GM10248 (cell line): ENCODE measurements at places on chromosomes 2 and 18.
A peak's percentile ranks its signal among the peaks of the same experiment; 100 is the strongest.

DNA sequence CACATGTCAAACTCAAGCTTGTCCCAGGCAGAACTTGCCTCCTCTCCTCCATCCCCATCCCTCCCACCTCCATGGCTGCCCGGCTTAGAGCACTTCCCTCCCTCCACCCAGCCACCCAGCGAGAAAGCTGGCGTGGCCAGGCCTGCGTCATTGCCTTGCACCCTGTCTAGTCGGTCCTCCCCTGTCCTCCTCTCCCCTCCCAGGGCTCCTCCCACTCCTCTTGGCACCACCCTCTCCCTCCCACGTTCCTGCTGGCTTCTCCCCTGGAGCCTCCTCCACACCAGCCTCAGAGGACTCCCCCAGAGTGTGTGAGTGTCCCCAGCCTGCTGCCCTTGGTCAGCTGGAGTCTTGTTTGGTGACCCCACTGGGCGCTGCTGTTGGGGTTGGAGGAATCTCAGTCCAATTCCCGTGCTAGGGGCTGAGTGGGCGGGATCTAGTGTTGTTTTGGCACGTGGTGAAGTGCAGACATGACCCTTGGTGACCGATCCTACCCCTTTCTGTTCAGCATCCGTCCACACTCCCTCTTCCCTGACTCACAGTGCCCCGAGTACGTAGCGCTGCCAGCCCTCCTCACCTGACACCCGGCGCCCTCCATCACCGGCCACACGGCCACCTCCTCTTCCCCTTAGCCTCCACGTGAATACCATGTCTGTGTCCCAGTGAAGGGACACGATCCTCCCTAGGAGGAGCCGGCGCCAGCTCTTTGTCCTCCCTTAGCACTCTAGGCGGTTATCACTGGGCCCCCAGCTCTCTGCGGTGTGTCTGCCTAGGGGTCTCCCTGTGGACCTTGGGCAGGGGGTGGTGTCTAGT, 41.4 kb downstream of the ATP6V1C2 start:
- no peak for DNase-seq

- peak; percentile 79 for DNase-seq
Observed at GRCh38 chr2:219475697-219476651, 22.7 kb upstream of the GMPPA start.

DNA sequence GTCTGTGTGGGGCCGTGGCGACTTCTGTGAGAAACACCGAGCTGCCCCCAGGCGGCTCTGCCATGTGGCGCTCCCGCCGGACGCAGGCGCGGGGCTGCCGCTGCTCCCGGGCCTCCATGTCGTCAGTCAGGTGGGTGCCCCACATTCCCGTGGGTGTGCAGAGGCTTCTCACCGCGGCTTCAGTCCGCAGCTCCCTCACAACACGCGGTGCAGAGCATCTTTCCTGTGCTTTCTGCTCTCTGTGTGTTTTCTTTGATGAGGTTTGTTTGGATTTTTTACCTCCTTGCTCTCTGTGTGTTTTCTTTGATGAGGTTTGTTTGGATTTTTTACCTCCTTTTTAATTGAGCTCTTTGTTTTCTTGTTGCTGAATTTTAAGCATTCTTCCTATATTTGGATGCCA, 13.0 kb downstream of the AQP12A start:
- DNase-seq: no peak

DNA sequence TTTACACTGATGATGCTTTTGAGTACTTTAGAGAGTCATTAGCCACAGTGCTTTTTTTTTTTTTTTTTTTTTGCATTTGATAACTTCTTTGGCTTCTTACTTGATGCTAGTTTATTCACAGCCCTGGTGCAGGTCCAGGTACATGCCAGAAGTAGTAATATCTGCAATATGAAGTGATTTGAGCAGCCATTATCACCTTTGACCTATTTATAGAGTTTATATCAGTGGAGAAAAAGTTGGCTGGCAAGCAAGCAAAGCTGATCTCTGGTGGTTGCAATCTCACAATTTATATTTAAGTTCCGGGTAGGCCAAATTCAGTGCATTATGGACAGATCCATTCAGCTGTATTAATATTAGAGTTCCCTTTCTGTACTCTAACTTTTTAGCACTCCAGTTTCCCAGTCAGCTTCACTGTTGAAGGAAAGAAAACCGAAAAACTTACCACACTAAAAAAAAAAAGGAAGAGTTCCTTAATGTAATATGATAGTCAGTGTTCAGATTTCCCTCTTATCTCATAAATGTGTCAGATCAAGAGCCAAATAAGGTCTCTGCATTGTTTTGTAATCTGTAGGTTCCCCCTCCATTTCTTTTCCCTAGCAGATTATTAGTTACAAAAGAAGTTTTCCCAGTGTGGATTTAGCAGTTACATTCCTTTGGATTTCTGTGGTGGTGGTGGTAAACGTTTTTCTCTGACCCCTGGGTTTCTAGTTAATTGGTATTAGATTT, 78.6 kb downstream of the HAUS1 start:
- DNase-seq: no peak

- no peak for DNase-seq
Observed at GRCh38 chr2:104078431-104079157, 775.3 kb upstream of the POU3F3 start.

DNA sequence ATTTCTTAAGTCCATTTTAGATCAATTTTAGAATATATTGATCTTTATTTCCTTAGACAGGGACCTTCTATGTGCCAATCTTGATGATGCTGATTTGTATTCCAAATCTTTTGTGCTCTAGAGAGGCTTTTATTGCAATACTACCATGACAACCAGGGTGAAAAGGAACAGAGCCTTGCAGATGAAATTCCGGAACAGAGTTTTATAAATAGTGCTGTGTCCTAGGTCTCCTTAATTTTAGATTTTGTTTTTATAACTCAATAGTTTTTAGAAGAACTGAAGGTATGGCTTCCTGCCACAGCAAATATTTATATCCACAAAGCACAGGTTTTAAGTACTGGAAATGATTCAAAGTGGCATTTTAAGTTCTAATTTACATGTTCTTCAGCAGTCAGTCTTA, 160.2 kb downstream of the PMAIP1 start:
- DNase-seq: no peak

DNA sequence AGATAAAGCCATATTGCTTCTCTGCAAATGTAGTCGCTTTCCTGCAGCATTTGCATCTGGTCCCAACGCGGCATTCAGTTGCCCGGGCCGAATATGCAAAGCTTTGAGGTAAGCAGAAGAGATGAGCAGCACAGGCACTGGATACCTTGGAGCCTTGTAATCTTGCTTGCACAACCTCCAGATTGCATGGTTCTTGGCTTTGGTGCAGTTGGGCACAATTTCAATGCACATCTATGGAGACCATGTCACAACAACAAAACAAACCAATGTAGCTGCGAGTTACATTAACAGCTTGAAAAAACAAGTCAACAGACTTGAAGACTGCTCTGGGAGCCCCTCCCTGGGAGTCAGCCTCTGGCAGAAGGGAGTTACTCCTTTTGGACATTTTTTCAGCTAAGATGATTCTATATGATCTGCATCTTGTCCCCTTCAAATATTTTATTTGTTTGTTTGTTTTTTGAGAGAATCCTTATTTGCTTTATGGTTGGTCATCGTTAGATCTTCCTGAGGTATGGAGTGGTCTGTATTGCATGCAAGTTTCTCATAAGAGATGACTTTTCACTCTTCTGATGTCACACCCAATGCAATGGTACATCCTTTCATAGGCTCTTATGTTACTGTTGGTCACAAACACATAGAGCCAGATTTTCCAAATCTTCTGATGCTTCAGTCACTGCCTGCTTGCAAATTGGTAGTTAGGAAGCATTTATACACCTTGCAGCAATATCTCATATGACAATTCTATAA, 113.5 kb downstream of the EFEMP1 start:
- DNase-seq: no peak

DNA sequence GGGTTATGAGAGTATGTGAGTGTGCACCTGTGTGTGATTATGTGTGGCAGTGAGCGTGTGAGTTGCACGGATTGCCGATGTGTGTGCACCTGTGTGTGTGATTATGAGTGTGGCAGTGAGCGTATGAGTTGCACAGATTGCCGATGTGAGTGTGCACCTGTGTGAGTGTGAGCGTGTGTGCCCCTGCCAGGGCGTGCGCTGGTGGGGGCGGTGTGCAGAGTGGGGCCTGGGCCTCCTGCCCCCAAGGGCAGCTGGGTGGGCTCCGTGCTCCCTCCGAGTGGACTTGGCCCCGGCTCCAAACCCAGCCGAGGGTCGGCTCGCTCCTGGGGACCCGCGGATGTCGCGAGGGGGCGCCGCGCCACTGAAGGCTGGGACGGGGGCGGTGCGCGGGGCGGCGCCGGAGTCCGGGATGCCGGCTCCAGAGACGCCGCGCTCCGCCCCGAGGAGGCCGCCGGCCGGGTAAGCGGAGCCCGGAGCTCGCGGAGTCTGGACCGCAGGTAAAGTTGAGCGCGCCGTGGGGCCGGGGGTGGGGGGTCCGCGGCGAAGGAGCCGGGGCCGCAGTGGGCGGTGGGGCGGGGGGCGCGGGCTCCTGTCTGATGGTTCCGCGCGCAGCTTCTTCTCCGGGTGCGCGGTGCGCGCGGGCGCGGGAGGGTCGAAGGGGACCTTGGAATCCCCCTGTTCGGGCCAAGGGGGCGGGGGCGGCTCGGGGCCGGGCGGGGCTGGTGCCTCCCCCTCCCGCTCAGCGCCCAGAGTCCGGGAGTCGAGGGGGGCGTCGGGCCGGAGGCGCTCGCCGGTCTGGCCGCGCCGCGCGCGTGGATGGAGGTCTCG, at the start of gene KCNG2:
Gene KCNG2 (plus strand): TSS at position 421 of the 828 bp plus-strand sequence. CDS start 65,730 bp downstream, outside the sequence.
- peak; percentile 75 for DNase-seq

DNA sequence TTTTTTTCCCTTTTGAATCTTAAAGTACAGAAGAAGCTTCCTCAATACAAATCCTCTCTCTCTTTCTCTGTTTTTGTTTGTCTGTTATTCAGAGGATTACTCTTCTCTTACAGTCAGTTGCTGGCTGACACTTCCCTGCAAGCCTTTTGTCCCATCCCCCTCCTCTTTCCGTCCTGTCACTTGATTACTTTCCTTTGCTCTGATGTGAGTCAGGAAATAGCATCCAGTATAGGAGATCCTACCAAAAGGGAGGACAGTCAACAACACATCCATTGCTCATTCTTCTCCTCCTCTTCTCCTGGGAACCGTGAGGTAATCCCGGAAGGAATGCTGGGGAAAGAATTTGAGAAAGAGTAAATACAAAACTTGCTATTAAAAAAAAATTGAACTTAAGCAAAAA, 79.3 kb upstream of the SCN7A start:
- DNase-seq: no peak

- no peak for DNase-seq
Observed at GRCh38 chr18:39188278-39188677, 1622.7 kb upstream of the CELF4 start.

GRCh38 chr2:151978709-151979108, 120.1 kb downstream of the CACNB4 start:
- DNase-seq: no peak

DNA sequence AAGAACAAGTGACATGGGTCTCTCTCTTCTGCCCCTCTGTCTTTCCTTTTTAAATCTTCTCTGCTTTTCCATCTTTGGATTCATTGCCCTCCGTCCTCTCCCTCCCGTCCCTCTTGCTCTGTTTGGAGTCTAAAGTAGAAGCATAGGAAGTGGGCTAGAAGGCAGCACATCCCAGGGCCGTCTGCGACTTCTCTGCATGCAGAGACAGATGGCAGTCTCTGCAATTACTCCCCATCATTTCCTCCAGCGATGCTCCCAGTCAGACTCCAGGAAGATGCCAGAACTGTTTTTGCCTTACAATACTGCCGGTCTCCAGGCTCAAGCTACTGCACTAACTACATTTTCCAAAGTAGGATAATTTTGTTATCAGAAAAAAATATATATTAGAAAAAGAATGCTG, 35.2 kb upstream of the LPIN2 start:
- no peak for DNase-seq

GRCh38 chr2:239049421-239050251, 201.8 kb downstream of the TWIST2 start:
- DNase-seq: no peak

DNA sequence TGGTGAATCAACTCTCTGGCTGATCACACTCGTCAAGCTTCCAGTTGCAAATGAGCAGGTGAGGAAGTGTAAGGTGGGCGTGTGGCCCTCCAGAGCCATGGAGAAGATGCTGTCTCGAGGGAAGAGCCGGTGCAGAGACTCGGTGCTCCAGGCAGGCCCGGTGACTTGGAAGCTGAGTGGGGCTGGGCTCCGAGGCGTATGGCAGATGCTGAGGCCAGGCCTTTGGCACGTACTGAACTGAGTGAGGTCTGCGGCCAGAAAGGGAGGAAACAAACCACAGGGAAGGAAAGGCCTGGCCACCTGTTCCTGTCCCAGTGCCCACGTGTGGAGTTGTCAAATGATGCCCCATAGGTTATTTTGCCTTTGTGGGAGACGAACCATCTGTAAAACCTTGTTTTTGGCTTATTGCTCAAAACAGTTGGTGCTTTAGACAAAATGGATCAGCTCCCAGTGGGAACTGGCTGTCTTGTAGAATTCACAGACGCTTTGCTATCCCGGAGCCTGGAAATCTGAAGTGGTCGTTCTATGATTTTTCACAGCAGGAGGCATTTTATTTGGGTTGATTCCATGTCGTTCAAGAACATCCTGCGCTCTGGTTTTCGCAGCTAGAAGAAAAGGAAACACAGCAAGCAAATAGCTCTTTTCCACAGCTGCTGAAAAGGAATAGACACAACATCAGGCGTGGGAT, 117.5 kb upstream of the TMEM18 start:
- no peak for DNase-seq

GRCh38 chr18:46167971-46168370, 63.8 kb downstream of the HAUS1 start:
- peak; percentile 73 for DNase-seq

- DNase-seq: no peak
Observed at GRCh38 chr2:20303966-20304365, 46.7 kb downstream of the PUM2 start.

GRCh38 chr2:107146181-107146580, 260.2 kb upstream of the ST6GAL2 start:
- no peak for DNase-seq

DNA sequence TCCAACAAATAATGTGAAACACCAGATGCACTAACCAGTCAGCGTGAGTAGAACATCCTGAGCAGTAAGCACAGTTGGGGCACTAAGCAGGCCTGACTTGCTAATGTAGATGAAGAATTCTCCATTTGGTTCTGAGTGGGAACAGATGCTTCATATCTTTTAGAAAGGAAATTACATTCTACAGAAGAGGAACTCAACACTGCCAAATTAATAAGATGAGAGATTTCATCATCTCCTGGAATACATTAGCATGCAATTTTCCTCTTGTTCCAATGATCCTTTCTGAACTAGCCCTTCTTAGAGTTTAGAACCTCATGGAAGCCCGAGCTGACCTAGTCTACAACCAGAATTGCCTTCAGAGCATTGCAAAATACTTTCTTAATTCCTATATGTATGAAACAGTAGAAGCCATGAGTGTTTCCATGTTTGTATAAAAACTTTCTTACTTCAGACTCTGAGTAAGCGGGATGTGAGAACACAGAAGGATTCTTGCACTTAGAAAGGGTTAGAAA, 34.8 kb downstream of the COL5A2 start:
- no peak for DNase-seq

DNA sequence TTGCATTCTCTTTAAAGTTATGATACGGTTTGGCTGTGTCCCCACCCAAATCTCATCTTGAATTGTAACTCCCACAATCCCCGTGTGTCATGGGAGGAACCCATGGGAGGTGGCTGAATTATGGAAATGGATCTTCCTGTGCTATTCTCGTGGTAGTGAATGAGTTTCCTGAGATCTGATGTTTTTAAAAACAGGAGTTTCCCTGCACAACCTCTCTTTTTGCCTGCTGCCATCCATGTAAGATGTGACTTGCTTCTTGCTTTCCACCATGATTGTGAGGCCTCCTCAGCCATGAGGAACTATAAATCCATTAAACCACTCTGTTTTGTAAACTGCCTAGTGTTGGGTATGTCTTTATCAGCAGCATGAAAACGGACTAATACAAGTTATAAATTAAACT, 37.5 kb upstream of the SESTD1 start:
- no peak for DNase-seq

GRCh38 chr18:64777556-64777955, 628.7 kb upstream of the LINC00305 start:
- DNase-seq: no peak
